ENCODE measurements at places on chromosomes 5 and 9. TPM values are rescaled to one million over a fixed set of nuclear protein-coding genes. Genes with fewer than 3 reads are reported as not detected.

SIT1 gene
- not detected for total RNA-seq

INSL6 gene
- 32.8 TPM for total RNA-seq

ADAMTS6 gene
- total RNA-seq = 43.1 TPM

TSPAN17 gene
- total RNA-seq = 51.7 TPM

PDE8B gene
- total RNA-seq = 7.2 TPM

MOB3B gene
- total RNA-seq = 23.2 TPM

DNA sequence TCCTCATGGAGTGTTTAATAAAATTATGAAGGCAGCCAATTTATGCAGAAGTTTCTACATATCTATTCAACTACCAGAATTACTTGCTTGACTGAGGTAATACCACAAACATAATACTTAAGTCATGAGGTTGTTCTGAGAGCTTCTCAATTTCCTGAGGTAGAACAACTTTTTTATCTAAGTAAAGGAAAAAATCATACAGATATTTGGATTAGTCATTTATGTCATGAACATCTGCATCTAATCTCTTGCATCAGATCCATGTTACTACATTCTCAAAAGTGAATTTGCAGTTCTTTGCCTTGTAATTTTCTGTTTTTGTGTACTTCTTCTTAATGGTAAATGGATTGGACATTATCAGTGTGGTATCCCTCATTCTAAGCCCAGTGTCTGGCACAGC lies 60.4 kb upstream of the RGMB start:
- DNase-seq = no peak

DNA sequence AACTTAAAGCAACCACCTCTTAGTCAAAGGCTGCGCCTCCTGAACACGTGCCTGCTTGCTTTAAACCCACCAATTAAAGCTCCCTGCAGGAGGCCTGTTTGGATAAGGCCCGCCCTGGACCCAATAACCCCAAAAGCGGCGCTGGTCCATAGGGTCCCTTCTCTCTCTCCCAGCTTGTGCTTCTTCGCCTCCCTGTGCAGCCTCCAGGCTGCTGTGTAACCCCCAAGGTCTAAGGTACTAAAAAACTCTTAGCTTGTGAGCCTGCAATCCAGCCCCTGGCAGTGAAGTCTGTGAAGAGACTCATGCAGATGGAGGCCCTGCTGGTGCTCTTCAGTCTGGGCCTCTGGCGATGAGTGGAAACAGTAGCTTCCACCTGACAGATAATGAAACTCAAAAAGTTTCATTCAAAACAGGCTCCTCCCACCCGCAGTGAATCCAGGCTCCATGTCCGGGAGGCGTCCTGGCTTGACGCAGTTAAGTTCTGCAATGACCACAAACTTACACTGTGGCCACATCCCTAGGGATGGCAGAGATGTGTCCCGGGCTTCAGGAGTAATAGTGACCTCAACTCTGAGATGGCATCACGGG lies 97.3 kb downstream of the PRRT1B start:
- DNase-seq = no peak

DNA sequence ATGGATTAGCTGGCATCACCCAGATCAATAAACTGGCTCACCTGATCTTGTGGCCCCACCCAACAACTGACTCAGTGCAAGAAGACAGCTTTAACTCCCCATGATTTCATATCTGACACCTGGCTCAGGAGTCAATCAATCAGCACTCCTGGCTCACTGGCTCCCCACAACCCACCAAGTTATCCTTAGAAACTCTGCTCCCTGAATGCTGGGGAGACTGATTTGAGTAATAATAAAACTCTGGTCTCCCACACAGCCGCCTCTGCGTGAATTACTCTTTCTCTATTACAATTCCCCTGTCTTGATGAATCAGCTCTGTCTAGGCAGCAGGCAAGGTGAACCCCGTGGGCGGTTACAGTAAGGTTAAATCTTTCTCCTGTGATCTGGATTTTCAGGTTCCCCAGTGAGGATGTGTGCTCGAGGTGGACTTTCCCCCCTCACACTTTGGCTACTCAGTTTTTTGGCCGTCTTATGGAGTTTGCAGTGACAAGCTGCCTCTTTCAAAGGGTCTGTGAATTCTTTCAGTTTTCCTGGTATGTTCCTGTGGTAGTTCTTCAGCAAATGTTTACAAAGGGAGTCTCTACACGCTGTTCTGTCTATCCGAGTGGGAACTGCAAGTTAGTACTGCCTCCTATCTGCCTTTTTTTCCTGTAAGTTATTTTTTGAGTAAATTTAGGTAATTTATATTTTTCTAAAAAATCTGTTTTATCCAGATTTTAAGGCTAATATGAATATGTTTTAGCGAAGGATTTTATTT lies 500.2 kb upstream of the NUDT12 start:
- no peak for DNase-seq

- DNase-seq = no peak
These were observed 27.9 kb downstream of the COL5A1 start for GRCh38 chr9:134669399-134669955.

- DNase-seq = no peak
These were observed 133.9 kb downstream of the PLK2 start for GRCh38 chr5:58326022-58326421.

DNA sequence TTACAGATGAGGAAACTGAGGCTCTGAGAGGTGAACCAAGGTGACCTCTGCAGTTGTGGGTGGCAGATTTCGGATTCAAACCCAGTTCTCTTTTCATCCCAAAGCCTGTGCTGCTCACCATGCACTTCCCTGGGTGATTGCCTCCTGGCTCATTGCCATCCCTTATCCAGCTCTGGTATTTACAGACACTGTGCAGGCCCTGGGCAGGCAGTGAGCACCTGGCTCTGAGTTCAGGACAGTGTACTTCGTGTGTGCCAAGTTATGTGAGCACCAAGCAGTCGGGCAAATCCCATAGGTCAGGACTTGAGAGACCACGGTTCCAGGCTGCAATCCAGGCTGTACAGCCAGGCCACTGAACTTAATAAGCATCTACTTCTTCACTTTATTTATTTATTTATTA lies 1.4 kb downstream of the LRSAM1 start:
- peak; percentile 23 for DNase-seq

- DNase-seq = no peak
These were observed 19.7 kb downstream of the TTC39B start for GRCh38 chr9:15287309-15287708.

- DNase-seq = no peak
These were observed 162.9 kb upstream of the ACOT12 start for GRCh38 chr5:81556809-81557208.

DNA sequence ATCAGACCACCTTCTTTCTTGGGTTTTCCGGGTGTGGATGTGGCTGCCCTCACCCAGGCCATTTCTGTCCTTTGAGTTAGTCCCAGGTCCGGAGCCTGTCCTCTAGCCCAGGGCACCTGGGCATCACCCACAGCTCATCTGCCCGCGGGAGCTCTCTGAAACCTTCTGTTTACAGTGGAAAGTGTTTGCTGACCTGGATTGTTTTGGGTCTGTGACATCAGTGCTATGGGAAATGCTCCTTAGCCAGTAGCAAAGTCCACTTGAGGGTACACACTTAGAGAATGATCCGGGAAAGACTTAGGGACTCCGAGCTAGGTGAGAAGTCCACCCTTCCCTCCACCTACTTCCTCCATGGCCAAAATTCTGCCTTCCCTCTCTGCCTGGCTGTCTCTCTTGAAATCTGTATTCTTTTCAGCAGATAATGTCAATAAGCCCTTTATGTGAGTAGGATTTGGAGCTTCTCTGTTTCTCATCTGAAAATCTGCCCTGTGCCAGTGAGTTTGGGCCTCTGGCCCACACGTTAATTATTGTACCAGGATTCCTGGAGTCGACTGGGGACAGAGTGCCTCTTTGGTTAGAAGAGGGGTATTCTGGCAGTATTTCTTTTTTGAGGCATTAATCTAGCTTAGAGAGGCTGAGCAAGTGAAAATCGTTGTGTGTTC lies 19.9 kb downstream of the ABLIM3 start:
- no peak for DNase-seq

- DNase-seq = no peak
These were observed 1849.2 kb upstream of the C9orf72 start for GRCh38 chr9:29422438-29422837.

- no peak for DNase-seq
These were observed 2.0 kb downstream of the LHX2 start for GRCh38 chr9:124013309-124014210.

Measured in testis (tissue), 5 donors.